ENCODE measurements at places on chromosomes 2 and 18. TPM values are rescaled to one million over a fixed set of nuclear protein-coding genes. Genes with fewer than 3 reads are reported as not detected.

The DHRS9 gene
- total RNA-seq: 23.8 TPM

The LCT gene
- total RNA-seq: not detected

The SNRNP27 gene
- total RNA-seq: 14.7 TPM

The CCDC141 gene
- 0.28 TPM for total RNA-seq

The MTIF2 gene
- total RNA-seq: 24.5 TPM

The ABCB11 gene
- total RNA-seq: not detected

The NEU4 gene
- not detected for total RNA-seq

The GREB1L gene
- not detected for total RNA-seq

The PRKRA gene
- total RNA-seq: 25.3 TPM

The UGT1A8 gene
- total RNA-seq: 0.16 TPM

The ANO7 gene
- 0.12 TPM for total RNA-seq

The FANCL gene
- total RNA-seq: 9.2 TPM

DNA sequence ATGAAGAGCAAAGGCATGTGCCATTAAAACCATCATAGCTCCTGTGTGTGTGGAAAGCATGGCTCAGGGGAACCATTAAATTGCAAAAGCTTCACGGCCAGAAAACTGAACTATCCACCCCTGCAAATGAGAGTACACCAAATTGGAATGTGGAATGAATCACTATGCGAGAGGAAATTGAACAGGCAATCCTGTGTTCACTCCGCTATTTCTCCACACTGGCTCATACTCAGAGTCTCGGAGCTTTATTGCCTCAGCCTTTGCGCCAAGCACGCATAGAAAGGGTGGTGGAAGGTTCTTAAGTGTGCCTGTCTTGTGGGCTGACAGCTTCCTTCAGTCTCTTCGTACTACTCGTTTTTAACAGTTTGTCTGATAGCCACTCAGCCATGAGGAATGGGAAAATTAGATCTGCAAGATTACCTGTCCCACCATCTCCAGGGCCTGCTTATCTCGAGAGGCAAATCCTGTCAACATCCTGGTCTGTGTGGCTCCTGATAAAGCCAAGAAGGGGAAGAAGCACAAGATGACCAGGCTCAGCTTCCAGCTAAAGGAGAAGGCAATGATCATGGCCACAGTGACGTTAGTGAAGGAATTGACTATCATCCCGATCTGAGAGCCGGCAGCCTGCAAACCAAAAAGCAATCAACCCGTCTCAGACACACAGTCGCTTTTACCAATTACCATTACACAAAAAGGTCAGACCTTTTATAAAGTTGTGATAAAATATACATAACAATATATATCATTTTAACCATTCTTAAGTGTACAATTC, 34.9 kb downstream of the G6PC2 start:
- peak; percentile 81 for ATAC-seq

- ATAC-seq: no peak
Measured at GRCh38 chr2:205133544-205133943, 548.8 kb upstream of the NRP2 start.

- ATAC-seq: no peak
Measured at GRCh38 chr2:38153476-38154135, 77.7 kb upstream of the CYP1B1 start.

- ATAC-seq: no peak
Measured at GRCh38 chr2:95281071-95281470, 6.8 kb downstream of the PROM2 start.

- ATAC-seq: no peak
Measured at GRCh38 chr2:70101174-70101573, 13.9 kb downstream of the PCBP1 start.

- peak; percentile 73 for ATAC-seq
Measured at GRCh38 chr2:226426292-226426736, 373.3 kb downstream of the IRS1 start.

DNA sequence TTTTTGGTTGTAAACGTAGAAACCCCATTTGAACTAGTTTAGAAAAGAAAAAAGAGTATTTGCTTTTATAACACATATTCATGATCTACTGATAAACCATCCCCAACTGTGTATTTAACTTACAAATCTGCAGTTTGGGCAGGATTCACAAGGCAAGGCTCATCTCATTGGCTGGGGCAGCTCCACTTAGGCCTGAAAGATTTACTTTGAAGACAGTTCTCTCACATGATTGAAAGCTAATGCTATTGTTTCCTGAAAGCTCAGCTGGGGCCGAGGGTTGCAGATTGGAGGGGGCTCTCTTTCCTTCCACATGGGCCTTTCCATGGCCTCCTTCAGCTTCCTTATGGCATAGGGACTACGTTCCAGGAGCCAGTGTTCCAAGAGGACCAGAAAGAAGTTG, 47.4 kb downstream of the ARHGAP15 start:
- ATAC-seq: no peak

- ATAC-seq: no peak
Measured at GRCh38 chr18:12312976-12313375, 4.9 kb downstream of the TUBB6 start.

DNA sequence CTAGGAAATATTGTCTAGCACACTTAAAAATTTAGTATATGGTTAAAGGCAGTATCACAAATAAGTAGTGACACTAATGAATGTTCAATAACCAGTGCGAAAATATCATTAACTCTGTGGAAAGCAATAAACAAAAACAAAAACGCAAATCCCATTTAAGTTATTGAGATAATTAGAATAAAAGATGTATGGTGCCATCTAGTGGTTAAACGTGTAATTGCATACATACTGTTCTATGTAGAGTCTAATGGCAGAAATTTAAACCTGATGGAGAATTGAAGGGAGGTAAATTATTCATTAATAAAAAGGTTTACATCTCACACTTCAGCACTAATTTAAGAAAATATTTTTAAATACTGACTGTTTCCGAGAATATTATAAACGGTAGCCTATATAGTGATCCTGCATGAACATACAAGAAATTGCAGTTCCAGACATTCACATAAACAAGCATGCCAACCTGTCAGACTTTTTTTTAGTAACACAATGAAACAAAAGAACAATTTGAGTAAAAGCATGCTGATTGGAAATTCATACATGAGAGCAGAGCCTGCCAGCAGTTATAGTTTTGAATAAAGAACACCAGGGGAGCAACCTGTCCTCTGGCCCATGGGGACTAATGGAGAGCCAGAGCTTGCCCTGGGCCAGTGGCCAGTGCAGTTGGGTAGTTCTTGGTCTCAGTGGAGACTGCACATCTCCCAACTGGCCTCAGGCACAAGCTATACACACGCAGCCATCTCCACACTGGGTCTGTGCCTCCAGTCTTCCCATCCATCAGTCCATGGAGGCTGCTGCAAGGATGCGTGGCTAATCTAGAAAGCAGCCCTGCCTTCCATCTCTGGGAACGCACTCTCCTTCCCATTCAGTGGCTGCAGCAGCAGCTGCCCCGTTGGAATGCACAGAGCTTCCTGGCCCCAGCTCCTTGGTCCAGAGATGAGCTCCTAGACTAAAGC, 28.0 kb downstream of the GCG start:
- ATAC-seq: peak; percentile 62

- ATAC-seq: no peak
Measured at GRCh38 chr2:136016427-136016826, 31.0 kb upstream of the DARS1 start.

DNA sequence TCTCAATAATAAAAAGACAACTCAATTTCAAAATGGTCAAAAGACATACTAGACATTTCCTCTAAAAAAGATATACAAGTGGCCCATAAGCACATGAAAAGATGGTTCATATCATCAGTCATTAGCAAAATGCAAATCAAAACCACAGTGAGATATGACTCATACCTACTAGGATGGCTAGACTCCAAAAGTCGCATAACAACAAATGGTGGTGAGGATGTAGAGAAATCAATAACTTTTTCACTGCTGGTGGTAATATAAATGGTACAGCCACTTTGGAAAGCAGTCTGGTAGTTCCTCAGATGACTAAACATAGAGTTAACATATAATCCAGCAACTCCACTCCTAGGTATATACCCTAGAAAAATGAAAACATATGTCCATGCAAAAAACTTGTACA, 242.3 kb upstream of the NOL4 start:
- no peak for ATAC-seq

- ATAC-seq: no peak
Measured at GRCh38 chr18:48711651-48712486, 173.0 kb downstream of the CTIF start.

DNA sequence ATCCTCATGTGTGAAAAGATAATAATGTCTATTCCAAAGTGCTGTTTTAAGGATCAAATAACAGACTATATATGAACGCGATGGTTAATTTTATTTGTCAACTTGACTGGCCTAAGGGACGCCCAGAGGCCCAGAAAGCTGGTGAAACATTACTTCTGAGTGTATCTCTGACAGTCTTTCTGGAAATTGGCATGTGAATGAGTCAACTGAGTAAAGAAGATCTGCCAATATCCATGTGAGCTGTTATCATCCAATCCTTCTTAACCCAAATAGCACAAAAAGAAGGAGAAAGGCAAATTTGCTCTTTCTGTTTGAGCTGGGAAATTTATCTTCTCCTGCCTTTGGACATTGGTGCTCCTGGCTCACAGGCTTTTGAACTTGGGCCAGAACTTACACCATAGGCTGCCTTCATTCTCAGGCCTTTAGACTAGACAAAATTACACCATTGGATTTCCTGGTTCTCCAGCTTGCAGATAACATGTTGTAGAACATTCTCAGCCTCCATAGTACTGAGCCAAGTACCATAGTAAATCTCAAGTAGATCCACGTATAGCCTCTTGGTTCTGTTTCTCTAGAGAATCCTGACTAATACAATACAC, 114.7 kb upstream of the DOCK10 start:
- ATAC-seq: no peak

GRCh38 chr2:9650119-9650821, 19.5 kb upstream of the YWHAQ start:
- no peak for ATAC-seq

DNA sequence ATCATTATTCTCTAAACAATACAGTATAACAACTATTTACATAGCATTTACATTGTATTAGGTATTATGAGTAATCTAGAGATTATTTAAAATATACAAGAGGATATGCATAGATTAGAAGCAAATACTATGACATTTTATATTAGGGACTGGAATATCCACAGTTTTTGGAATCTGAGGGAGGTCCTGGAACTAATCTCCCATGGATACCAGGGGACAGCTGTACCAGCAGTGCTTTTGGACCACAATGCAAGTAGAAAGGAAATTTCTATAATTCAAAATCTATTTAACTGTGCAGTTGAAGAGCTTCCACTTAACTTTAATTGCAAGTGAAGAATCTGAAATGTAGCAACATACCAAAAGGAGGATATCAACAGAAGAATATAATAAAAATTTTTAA, 120.8 kb downstream of the LTBP1 start:
- no peak for ATAC-seq

GRCh38 chr2:126748929-126749518, 93.1 kb downstream of the GYPC start:
- ATAC-seq: no peak

DNA sequence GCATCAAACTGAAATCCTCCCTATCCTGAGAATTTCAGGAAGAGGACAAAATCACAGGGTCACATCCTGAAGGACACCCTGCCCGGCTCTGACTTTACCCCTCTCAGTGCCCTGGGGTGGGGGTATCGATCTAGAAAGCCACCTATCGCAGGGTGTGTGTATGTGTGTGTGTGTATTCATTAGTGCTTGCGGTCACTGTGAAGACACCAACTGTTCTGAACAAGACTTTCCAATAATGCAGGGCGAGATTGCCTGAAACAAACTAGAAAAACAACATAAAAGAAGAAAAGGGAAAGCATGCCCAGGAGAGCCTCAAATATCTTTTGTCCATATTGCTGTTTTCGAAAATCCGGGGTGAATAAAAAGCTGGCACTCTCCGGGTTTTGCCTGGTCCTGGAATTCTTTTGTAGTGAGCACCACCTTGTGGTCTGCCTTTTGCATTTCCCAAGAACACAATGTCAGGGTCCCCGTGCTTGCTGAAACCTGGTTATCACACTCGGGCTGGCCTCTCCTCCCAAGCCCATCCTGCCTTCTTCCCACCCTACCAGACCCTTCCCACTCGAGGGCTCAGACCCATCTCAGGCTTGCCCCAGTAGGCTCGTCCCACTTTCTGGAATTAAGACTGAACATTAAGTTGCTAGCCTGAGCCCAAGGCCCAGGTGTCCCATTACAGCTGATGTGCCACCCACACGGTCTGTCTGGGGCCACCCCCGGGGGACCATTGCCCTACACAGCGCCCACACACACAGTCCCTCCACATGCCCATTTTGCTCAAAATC, 25.0 kb upstream of the COPS8 start:
- peak; percentile 68 for ATAC-seq

- ATAC-seq: no peak
Measured at GRCh38 chr2:234731236-234731635, 220.6 kb upstream of the SH3BP4 start.

DNA sequence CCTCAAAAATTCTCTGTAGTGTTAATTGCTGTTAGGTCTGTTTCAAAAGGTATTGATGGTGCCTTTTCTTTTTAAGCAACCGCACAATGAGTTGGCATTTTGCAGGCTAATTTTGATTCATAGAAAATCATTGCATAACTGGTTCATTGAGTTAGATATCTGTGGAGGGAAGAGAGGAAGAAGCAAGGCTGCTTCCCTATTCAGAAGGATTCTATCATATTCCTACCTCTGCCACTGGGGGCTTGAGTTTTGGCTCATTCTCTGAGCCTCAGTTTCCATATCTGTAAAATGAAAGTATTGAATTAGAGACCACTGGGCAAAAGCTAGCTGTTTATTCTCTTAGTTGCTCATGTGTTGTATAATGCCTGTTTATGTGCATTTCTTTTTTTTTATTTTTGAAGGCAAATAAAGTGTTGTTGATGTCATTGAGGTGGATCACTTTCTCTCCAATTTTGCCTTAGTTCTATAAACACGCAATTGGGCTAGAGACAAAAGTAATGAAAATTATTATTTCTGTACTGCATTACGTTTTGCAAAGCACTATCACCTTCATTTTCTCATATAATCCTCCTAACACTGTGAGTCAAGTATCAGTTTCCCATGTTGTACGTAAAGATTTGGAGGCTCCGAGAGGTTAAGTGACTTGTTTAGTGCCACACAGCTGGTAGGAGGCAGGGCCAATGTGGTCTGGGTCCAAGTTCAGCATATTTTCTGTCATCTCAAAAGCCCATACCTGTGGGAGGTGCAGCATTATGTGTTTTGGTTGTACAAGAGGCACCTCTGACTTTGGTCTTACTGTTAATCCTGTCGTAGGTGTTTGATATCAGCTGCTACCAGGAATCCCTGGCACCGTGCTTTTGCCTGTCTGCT, 5.9 kb downstream of the TRIB2 start:
- ATAC-seq: no peak
